ENCODE measurements at places on chromosomes 13 and 19.
A peak's percentile ranks its signal among the peaks of the same experiment; 100 is the strongest.

- DNase-seq: no peak
Measured at GRCh38 chr13:42820451-42820850, 39.1 kb downstream of the FAM216B start.

DNA sequence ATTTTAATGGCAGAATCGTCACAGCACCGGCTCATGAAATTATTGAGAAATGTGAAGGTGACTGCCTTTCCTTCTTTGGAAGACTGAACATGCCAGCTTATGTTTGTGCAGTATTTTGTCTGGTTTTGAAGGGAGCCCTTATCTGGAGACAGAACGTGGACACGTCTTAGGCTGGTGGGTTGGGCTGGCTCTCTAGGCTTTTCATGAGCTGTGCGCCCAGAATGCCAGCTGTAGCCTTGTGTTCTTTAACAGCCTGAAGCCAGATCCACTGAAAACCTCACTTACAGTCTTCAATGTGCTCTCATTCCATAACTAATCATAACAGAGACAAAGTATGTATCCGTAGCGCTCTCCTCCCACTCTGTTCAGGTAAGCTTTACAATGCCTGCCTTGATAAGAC, 184.4 kb upstream of the HTR2A start:
- DNase-seq: no peak

DNA sequence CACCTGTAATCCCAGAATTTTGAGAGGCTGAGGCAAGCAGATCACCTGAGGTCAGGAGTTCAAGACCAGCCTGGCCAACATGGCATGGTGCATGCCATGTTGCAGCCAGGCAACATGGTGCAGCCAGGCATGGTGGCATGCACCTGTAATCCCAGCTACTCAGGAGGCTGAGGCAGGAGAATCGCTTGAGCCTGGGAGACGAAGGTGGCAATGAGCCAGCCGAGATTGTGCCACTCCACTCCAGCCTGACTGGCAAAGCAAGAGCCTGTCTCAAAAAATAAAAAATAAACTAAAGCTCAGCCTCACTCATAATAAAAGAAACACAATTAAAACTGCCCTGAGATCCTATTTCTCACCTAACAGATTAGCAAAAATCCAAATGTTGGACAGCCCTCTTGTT, 49.7 kb upstream of the MAP3K10 start:
- no peak for DNase-seq

GRCh38 chr13:34156841-34157365, 339.0 kb downstream of the RFC3 start:
- no peak for DNase-seq

- no peak for DNase-seq
Measured at GRCh38 chr19:10826846-10827245, 9.2 kb downstream of the TMED1 start.

- DNase-seq: no peak
Measured at GRCh38 chr19:1112268-1113029, 8.7 kb downstream of the GPX4 start.

- DNase-seq: no peak
Measured at GRCh38 chr19:41166944-41167804, 25.8 kb upstream of the CYP2S1 start.

DNA sequence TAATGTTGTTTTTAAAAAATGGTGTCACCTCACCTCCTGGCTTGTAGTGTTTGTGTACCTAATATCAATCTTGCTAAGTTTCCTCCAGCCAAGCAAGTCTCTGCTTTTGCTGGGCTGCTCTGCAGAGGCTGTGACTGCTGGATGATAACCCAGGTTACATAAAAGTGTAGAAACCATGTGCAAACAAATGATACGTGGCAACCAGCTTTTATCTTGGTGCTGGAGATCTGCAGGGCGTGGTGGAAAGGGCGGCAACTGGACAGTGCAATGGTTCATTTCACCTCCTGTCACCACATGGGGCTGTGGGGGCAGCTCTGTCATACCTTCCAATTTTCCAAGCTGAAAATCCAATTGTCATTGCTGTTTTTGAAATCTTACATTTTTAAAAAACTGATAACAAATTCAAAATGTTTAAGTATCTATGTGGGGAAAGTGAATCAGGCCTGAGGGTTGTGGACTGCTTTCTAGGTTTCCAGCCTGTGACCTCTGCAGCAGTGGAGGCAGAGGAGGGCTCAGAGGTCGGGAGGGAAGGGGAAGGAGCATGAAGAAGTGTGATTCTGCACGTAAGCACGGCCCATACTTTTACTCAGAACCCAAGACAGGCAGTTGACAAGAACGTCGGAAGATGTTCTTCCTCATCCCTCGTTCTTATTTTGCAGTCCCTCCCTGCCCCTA, 9.7 kb downstream of the GPR42 start:
- no peak for DNase-seq

- peak; percentile 20 for DNase-seq
Measured at GRCh38 chr19:40223135-40223822, 3.2 kb downstream of the CCNP start.

GRCh38 chr13:36872621-36873020, 47.4 kb downstream of the SMAD9 start:
- DNase-seq: no peak

DNA sequence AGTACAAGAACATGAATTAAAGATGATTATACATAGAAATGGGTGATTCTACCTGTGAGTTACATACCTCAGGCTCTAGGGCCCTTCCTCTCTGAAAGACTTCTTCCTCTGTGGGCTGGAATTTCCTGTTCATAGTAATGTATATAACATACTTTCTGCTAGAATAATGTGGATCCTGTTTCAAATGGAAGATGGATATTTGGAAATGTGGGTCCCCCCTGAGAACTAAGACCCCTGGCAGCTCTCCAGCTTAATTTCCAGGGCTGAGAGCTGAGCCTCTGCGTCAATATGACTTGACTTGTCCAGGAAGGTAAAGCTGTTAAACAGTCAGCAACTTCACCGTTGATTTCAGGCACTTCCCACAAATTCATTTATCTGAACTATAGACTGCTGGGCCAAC, 296.3 kb downstream of the NALCN start:
- DNase-seq: no peak

DNA sequence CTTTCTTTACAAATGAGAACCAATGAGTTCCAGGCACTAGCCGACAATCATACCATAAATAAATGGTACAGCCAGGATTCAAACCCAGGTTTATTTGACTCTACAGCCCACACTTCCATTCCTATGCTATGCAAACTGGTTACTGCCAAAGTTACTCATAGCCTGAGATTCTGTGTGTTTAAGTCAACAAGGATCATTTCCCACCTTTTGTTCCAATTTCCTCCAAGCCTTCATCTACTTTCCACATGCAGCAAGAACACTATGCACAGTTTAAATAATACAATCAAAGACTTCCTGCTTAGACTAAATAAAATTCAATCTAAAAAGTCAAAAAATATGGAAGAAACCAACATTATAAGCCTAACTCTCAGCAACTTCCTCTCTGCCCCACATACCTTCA, 59.2 kb upstream of the KLF12 start:
- DNase-seq: no peak

GRCh38 chr19:45346449-45346848, 5.9 kb downstream of the KLC3 start:
- DNase-seq: no peak

DNA sequence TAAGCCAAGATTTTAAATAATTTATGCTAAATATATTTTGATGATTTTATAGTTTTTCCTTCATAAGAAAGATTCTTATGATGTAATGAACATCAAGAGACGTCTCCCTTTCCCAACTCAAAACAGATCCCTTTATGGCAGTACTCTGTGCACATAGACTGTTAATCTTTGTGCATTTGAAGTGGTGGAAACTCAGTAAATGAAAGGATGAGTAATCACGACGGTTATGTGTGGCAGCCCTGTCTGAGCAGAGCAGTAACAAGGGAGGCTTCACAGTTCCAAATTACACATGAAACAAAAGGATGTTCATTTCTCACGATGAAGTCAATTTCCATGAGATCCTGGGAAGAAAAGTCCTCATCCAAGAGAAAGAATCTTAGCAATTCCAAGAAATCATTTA, 498.1 kb downstream of the KLF5 start:
- DNase-seq: no peak

- DNase-seq: no peak
Measured at GRCh38 chr13:110155072-110155471, 151.9 kb downstream of the COL4A1 start.

- no peak for DNase-seq
Measured at GRCh38 chr13:30394751-30395191, 27.5 kb upstream of the UBE2L5 start.

DNA sequence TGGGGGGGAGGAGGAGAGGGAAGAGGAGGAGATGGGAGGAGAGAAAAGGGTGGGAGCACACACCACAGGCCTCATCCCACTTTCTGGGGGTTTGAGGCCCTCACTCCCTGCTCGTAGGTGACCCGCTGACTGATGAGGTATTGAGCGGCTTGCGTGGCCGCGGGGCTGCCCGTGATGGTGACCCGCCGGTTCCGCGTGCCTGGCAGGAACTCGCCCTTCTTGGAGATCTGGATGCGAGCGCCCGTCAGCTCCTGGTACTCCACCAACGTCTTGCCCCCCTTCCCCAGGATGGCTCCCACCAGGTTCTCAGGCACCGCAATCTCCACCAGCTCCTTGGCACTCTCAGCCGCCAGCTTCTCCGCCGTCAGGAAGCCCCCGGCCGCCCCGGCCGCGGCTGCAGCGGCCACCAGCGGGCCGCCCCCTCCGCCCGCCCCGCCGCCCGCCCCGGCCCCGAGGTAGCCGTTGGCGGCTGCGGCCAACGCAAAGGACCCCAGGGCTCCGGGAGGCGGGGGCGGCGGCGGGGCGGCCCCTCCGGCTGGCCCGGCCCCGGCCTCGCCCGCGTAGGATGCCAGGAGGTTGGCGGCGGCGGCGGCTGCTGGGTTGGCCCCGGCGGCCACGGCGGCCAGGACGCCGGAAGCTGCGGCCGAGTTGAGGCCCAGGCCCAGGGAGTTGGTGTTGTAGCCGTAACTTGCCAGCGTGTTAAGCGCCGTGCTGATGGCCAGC, 25.4 kb upstream of the NANOS2 start:
- DNase-seq: no peak

DNA sequence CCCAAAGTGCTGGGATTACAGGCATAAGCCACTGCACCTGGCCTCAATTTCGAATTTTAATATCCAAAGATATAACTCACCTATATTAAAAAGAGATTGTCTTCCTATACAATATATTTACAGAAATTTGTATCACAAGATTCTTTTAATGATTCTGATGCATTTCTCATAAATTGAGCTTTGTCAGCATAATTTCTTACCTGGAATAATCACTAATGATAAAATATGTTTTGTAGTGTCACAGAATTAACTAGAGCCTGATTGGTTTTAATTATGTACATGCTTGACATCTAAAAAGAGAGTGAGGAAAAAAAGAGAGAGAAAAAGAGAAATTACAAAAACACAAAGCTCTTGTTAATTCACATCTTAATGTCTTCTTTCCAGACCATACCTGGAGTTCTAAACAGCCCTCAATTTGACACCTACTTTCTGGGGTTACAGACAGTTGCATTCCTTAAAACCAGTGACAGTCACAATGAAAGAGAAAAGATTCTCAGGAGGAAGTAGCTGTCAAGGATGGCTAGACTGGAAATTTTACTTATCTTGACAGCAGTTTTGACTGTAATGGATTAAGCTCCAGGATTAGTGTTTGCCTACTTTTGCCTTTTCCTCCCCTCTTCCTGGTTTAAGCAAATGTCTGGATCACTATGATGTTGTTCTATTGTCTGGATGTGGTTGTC, 214.4 kb downstream of the SPRY2 start:
- no peak for DNase-seq

- DNase-seq: no peak
Measured at GRCh38 chr19:50490411-50490811, 13.8 kb upstream of the GARIN5A start.

GRCh38 chr19:53461866-53462265, 5.7 kb upstream of the ZNF813 start:
- DNase-seq: no peak

DNA sequence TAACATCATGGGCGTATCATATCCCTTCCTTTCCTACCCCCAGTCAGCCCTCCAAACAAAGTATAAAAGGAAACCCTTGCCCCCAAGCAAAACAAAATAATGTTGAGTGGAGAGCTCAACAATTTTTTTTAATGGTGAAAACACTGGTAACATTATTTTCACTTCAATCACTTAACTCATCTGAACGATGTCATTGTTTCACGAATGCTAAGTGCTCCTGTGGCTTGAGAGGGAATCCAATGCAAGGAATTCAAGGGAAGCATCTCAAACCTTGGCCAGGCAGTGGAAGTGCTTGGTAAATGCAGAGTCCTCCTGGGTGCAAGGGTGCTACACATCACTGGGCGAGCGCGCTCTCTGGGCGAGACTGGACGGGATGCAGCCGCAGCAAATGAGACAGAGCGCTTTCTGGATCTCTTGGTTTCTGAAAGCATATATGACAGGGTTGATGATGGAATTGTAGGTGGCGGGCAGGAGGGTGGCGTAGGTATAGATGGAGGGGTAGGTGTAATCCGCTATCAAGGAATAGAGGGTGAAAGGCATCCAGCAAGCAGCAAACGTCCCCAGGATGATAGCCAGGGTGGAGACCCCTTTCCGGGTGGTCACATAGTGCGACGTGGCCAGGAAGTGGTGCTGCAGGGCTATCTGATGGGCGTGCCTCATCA, 2.0 kb downstream of the GPR12 start:
- DNase-seq: no peak

DNA sequence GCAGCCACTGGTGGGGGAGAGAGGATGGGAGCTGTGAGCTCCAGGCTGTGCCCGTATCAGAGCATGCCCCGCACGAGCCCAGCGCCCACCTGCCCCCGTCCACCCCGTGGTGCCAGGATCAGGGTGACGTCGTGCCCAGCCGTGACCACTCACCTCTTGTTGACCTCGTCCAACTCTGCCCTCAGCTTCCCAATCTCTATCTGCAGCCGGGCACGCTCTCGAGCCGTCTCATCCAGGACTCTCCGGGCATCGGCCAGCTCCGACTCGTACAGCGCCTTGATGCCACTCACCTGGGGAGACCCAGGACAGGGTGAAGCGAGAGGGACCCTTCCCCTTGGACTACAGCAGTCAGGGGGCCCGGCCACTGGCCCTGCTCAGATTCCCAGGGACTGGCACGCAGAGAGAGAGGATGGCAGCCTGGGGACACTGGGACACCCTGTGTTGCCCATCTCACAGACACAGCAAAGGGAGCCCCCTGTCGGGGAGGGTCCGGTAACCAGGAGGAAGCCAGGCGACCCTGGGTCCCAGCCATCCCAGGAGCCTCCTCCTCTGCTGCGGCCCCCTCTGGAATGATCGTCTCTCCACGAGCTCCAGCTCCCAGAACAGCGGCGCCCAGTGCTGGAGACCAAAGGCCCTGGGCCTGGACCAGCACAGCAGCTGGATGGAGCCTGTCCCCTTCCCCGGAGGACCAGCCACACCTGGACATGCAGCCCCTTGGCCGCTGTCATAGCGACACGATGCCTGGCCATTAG, 12.3 kb downstream of the LMNB2 start:
- no peak for DNase-seq

- DNase-seq: no peak
Measured at GRCh38 chr13:111370570-111371535, 50.4 kb downstream of the TEX29 start.

DNA sequence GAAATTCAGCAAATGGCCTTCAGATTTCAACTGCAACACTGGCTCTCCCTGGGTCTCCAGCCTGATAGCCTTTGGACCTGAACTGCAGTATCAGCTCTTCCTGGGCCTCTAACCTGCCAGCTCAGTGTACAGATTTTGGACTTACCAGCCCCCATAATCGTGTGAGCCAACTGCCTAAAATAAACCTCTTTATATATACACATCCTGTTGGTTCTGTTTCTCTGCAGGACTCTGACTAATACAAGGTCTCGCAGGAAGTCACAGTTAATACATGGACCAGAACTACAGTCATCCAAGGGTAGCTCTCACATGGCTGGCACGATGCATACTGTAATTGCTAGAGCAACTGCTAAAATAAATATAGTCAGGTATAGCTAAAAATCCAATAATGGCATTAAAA, 85.1 kb downstream of the KATNAL1 start:
- DNase-seq: no peak
